ENCODE measurements at places on chromosomes 2 and 18. TPM values are rescaled to one million over a fixed set of nuclear protein-coding genes. Genes with fewer than 3 reads are reported as not detected.

DNA sequence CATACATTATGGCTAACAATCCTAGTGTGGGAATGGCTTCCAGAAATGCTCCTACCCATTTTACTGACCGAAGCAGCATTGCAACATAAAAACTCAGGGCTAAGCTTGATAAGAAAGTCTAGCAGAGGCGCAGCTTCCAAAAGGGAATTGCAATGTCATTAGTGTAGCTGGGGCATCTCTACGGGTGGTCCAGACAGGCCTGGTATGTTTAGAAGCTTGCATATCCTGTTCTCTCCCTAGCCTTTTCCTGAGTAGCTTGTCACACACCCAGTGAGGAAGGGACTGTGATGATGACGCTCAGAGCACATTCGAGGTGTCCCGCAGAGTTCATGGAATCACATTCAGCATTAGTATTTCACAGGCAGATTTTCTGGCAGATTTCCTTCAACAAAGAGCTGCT is 38.0 kb upstream of the COL5A2 start:
- DNase-seq: no peak

- no peak for DNase-seq
Measured at GRCh38 chr2:84770280-84770679, 110.6 kb downstream of the TRABD2A start.

DNA sequence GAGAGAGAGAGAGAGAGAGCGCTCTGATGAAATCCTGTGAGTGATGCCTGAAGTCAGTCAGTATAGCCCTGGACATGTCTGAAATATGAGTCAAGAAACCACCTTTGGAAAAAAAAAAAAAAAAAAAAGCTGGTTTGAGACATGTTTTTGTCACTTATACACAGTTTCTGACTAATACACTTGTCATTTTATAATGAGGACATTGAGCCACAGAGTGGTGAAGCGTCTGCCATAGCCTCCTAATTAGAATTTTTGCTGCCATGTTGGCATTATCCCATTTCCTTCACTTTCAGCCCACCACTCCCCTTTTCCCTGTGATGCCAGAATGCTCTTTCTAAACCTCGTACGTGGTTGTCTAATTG is 15.7 kb upstream of the MYO3B start:
- DNase-seq: no peak

GRCh38 chr2:237680702-237681478 is 53.5 kb downstream of the LRRFIP1 start:
- no peak for DNase-seq

DNA sequence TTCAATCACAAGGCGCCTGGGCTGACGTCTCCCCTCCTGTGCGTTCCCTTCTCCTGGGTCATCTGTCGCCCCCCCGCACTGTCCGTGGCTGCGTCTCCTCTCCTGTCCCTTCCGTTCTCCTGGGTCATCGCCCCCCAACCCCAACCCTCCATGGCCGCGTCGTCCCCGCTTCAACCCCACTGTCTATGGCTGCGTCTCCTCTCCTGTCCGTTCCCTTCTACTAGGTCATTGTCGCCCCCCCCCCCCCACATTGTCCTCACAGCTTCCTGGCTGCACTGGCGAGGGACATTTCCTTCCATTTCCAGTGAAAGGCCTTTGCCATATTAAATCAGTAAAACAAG is 118.9 kb downstream of the TMEM18 start:
- DNase-seq: no peak

DNA sequence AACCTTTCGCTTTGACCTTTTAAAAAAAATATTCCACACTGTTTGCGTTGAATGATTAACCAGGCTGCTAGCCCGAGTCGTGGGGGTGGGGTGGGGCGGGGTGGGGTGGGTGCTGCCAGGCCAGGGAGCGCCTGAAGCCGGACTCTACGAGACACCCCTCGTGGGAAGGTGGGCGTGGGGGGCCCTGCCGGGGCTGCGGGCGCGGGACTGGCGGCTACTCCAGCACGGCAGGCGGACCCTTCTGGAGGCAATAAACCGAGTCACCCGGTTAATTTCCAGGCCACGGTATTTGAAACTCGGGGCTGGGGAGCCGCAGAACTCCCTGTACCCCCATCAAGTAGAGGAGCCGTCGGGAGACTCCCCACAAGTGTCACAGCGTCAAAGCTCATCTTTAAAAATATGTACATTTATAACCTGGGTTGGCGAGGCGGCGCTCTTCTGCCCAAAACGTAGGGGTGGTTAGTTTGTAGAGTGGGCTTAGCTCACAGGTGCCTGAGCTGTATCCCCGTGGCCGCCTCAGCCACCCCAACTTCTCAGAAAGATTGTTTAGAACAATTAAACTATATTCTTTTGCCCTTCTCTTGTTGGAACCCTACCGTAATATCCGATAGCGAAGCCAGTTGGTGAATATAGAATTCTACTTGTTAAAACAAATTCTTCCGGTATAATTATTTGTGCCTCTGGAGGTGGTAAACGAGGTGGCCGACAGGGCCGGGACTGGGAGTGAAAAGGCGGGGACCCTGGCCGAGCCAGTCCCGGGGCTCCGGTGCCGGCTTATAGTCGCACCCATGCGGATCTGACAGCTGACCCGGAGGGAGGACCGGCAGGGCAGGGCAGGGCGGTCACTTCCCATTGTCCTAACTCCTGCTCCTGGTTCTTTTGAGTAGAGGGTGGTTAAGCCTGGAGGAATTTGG is 1.4 kb downstream of the B3GNT2 start:
- DNase-seq: peak; percentile 68

DNA sequence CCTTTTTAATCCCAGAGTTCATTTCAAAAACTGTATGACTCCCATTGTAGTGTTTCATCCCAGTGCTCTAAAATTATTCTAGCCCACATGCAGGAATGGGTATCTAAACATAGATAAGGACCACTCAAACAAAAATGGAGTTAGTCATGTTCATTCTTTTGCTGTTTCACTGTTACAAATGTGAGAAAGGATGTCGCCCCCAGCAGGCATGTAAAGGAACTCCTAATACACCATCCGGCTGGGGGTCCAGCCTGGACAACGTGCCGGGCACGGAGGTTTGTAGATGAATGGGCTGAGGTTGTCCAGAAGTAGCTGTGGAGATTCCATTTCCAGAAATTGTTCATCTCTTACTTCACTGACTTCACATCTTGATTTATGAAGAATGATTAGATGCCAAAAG is 101.9 kb upstream of the RAB12 start:
- no peak for DNase-seq

DNA sequence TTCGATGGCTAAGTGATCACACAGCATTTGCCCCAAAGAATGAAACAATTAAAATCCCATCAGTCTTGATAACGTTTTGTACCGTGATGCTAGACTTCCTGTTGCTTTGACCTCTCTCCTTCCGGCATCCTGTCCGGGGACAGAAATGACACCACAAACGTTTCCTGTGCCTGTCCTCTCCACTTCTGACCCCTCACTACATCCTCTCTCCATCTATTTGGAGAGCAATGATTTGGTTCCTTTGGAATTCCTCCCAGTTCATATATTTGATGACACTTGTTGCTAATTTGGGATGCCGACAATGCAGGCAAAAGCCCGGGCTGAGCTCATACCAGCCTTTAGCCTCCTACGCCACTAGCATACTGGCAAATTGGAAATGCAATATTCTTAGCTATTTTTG is 151.2 kb upstream of the CCDC68 start:
- DNase-seq: no peak

- no peak for DNase-seq
Measured at GRCh38 chr2:11703700-11704099, 33.7 kb upstream of the NTSR2 start.

DNA sequence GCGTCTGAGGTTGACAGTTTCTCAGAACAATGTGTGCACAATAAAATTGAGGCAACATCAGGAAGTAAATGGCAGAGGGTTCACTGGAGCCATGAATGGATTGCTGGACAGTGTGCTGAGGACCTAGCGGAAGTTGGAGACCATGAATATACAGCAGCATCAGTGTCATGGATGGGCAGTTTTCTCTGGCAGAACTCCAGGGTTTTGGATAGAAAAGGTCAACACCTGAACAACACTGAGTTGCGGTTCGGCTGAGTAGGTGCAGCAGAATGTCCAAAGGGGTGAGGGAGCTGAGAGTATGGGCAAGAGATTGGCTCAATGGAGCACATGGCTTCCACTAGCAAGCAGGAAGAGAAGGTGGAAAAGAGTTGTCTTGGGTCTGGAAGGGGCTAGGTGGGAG is 73.7 kb downstream of the DNER start:
- no peak for DNase-seq

DNA sequence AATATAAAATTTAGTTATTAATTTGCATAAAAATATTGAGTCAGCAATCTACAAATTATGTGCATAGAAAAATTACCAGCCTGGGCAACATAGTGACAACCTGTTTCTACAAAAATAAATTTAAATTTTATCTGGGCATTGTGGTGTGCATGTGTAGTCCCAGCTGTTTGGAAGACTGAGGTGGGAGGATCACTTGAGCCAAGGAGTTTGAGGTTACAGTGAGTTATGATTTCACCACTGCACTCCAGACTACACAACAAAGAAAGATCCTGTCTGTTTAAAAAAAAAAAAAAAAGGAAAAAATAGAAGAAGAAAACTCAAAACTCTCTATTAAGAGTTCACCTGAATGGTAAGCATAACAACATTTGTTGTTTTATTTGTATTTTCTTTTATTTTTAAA is 1048.4 kb upstream of the CDH2 start:
- no peak for DNase-seq

GRCh38 chr2:160222546-160223283 is 22.6 kb upstream of the ITGB6 start:
- DNase-seq: no peak

DNA sequence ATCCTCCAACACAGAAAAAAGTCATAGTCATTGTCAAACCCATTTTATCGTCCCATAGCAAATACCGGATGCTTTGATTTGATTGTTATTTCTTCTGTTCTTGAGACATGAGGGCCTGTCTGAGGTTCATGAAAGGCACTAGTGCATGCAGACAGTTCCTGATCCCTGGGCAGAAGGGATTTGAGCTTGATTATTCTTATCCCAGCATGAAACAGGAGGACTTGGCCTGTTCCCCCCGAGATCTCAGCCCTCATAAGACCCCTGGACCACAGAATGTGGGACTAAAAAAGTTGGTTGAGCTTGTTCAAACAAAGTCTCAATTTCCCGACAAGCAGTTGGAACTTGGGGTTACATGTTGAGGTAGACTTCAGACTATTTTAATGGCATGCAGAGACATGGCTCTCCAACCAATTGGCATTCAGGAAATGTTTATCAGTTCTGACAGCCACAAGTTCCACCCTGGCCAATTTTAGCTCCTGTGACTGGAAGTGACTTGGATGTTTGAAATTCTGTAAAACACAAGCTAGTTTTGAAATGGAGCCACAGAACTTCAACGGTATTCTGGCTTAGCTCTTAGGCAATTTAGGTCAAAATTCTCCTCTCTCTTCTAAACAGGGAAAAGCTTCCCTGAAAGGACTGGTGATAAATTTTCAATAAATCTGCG is 366.9 kb upstream of the SLC14A2 start:
- DNase-seq: no peak

GRCh38 chr2:29450596-29451222 is 335.5 kb downstream of the CLIP4 start:
- no peak for DNase-seq

GRCh38 chr2:137834760-137835379 is 129.4 kb upstream of the HNMT start:
- no peak for DNase-seq

GRCh38 chr2:40043641-40044040 is 264.6 kb upstream of the THUMPD2 start:
- DNase-seq: no peak

- DNase-seq: no peak
Measured at GRCh38 chr18:66867653-66868052, 263.8 kb upstream of the CDH19 start.

DNA sequence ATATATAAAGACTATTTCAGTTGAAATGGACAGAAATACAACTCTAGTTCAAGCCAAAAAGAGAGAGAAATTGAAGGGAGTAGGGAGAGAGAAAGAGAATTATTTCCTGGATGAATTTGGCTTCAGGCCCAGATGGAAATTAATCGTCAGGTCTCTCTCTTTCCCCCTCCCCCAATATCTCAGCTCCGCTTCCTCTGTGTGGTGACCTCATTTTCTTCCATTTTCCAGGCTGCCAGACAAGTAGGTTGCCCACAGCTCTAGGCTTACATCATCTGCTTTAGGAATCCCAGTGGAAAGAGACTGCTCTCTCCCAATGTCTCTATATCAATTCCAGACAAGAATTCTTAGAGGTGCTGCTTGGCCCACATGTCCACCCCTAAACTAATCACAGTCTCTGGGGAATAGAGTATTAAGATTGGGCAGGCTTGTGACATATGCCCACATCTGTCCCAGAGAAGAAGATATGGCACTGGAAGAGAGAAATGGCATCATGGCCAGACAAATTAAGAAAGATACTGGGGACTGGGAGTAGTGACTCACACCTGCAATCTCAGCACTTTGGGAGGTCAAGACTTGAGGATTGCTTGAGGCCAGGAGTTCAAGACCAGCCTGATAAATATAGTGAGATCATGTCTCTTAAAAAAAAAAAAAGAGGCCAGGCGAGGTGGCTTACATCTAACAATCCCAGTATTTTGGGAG is 37.2 kb upstream of the CFAP36 start:
- DNase-seq: no peak

GRCh38 chr18:76496194-76496890 is 1.3 kb upstream of the ZNF516 start:
- peak; percentile 67 for DNase-seq

DNA sequence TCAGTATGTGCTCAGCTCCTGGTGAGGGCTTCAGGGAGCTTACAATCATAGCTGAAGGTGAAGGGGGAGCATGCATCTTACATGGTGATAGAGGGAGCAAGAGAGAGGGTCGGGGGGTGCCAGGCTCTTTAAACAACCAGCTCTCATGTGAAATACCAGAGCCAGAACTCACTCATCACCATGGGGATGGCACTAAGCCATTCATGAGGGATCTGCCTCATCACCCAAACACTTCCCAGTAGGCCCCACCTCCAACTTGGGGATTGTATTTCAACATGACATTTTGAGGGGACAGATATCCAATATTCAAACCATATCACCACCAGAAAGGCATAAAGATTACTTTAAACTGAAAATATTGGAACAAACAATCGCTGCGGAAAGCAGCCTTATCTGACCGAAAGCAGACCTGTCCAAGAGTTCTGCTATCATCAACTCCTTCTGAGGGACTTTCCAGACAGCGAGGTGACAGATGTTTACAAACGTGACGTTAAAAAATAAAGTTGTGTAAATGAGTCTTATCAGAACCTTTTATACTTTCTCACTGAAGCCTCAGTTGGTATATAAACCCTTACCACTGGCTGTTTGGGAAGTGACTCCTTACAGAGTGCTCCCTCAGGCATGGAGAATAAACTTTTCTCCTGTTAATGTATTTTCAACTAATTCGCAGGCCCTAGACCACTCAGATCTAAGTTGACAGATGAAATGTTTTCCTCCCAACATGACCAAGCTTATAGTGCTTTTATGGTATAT is 35.5 kb upstream of the PTH2R start:
- DNase-seq: no peak

The PAX3 gene
- total RNA-seq: not detected

The TMEM247 gene
- not detected for total RNA-seq

The NBAS gene
- 43.2 TPM for total RNA-seq

The ANKRD29 gene
- total RNA-seq: 4.0 TPM

The WDR35 gene
- total RNA-seq: 3.7 TPM

The EMILIN1 gene
- total RNA-seq: 9.4 TPM

The TNFAIP6 gene
- total RNA-seq: not detected

The BMP10 gene
- not detected for total RNA-seq

The DSC1 gene
- not detected for total RNA-seq

The SPAST gene
- total RNA-seq: 18.2 TPM

Measured in Peyer's patch (tissue), 4 donors.